ENCODE measurements at places on chromosomes 5 and 9.

DNA sequence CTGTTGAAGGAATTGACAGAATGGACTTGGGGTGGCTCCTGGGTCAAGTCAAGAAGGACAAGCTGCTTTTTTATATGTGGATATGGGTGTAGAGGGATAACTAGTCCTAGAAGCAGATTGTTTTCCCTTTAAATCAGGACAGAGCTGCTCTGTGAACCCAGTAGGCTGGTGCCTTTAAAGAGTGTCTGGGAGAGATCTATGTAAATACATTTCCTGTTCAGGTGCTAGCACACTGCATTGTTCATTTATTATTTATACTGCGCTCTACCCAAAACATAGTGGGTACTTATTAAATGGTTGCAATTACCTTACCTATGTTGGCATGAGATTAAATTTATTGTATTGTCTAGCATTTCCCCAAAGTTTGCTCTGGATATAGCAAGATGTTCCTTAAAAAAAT, 86.6 kb upstream of the EQTN start:
- no peak for DNase-seq

DNA sequence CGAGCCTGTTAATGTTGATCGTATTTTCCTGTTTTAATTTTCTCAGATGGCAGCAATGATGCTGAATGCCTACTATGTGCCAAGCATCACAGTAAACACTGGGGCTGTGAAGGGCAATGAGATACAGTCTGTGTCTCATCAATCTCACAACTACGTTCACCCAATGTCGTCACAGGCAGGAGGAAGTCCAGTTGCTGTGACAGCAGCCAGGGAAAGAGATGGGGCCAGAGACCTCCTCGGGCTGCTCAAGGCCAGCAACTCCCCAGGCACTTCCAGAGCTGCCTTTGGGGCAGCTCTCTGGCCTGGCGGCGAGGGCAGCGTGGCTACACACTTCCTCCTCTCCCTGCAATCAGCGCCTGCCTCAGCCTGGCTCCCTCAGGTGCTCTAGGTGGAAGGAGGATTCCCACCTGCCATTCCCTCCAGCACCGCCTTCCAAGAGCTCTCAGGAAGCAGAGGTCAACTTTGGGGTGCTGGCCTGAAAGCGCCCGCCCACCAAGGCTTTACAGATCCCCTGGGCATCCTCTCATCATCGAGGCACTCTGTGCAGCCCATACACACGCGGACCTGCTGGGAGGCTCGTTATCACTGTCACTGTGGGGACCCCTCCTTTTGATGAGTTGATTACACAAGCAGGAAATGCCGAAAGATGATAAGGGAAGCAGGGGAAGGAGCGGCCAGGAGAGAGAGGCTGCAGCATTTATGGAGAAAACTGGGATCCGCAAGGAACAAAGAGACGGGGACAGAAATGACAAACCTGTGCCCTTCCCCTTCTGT, 159.2 kb downstream of the ZDHHC21 start:
- DNase-seq = no peak

- no peak for DNase-seq
Measured at GRCh38 chr5:157602505-157602904, 26.9 kb upstream of the ADAM19 start.

DNA sequence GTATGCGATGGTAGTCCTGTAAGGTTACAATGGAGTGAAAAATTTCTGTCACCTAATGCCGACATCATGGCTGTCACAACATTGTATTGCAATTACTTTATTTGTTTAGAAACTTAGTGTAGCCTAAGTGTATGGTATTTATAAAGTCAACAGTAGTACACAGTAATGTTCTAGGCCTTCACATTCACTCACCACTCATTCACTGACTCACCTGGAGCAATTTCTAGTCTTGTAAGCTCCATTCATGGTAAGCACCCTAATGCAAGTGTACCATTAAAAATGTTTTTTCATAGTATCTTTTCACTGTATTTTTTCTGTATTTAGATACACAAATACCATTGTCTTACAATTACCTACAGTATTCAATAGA, 58.5 kb downstream of the ATP10B start:
- DNase-seq = no peak

DNA sequence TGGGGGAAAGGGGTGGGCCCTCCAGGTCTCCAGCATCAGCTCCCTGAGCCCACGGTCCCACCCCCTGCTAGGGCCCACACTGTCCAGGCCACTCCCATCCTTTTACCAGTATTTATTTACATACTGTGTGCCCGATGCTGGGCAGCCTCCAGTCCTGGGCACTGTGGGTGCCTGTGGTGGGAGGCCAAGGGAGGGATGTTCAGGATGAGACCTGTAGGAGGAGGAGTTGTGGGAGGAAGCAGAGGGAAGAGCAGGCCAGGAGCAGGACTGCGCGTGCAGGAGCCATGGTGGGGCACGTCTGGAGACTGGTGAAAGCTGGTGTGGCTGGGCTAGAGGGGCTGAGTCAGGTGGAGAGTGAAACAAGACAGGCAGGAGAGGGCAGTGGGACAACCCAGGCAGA, 267.4 kb downstream of the HSPA4 start:
- DNase-seq = no peak

DNA sequence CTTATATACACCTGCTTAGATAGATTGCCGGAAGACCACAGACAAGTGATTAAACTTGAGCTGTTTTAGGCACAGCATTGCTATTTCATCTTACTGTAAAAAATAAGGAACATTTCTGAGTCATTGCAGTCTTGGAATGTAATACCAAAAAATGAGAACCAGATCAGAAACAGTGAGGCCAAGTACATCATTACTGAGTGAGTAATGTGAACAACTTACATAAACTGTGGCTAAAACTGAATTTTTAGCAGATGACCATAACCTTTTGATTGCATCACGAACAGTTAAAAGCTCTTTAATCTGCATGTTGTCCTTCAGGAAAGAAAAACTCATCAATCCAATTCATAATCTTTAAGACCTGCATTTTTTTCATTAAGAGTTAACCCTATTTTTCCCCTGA, 157.1 kb upstream of the FGF10 start:
- no peak for DNase-seq

DNA sequence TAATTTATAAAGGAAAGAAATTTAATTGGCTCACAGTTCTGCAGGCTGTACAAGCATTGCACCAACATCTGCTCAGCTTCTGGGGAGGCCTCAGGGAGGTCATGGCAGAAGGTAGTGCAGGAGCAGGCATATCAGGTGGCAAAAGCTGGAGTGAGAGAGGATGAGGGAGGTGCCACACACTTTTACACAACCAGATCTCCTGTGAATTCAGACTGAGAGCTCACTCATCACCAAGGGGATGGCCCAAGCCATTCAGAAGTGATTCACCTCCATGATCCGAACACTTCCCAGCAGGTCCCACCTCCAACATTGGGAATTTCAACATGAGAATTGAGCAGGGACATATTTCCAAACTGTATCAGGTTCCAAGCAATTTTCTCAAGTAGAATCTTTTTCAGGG, 84.7 kb upstream of the BRINP1 start:
- DNase-seq = no peak

DNA sequence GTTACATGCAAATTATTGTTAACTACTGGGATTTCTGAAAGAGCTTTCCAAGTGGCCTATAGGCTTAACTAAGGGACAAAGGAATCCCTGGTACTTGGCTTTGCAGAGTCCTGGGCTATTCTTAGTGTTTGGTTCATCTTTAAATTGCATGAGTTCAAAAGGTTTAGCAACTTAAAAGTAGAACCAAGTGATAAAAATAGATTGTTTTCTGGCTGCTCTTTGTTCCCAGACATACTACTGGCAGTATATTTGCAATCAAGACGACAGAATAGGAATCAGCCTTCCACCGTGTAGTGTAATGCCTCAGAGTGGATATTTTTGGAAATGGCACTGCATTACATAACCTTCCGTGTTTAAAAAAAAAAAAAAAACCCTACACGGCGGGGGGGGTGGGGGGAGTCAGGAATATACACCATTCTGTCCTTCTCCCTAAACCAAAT, 1.0 kb downstream of the NREP start:
- peak; percentile 48 for DNase-seq

DNA sequence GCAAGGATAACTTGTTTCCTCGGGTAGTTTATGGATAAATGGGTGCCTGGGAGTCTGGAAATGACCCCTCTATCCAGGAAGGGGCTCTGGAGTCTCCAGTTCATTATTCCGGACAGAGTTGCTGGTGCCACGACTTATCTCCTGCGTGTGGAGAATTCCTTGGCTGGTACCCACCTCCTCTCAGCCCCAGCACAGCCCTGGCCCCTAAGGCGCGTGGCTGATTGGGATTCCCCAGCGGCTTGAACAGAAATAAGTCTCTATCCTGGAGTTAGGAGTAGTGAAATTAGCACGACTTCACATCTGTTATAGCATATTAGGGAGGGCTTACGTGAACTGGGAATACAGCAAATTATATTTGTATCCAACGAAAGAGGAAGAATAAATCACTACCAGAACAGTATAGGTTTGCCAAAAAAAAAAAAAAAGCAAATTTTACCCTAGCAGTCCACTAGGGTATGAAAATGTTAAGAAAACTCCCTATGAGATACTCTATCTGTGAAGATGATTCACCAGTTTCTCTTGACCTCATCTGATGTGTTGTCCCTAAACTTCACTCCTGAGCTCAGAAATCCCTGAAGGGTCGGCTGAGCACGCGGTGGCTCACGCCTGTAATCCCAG, 172.5 kb upstream of the OTULINL start:
- no peak for DNase-seq

DNA sequence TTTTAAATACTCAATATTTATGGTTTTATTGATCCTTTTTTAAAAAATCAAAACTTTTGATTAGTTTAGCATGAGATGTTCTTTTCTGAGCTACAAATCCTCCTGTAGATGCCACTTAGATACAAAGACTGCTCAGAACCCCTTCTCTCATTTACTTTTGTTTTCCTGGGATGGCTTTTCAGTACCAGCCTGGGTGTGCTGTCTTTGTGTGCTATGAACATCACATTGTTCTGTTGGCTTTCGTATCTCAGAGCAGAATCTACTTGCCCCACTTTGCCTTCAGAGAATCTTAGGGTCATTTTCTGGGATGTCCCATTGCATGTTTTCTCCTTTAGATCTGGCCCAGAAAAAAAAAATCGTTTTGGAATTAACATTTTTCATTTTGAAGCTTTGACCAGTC, 85.9 kb downstream of the RASGRF2 start:
- no peak for DNase-seq

- peak; percentile 76 for DNase-seq
Measured at GRCh38 chr9:2013743-2014475, 1.2 kb upstream of the SMARCA2 start.

- no peak for DNase-seq
Measured at GRCh38 chr5:168802337-168802736, 223.2 kb upstream of the PANK3 start.

GRCh38 chr5:157400741-157401495, 59.1 kb upstream of the NIPAL4 start:
- DNase-seq = no peak

DNA sequence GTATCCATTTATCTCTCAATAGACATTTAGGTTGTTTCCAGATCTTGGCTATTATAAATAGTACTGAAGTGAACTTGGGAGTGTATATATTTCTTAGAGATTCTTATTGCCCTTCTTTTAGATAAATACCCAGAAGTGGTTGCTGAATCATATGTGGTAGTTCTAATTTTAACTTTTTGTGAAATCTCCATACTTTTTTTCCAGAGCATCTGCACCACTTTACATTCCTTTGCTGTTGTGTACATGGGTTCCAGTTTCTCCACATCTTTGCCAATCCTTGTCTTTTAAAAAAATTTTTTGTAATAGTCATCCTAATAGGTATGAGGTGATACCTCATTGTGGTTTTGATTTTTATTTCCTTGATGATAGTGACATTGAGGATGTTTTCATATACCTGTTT, 303.7 kb downstream of the CCDC171 start:
- DNase-seq = no peak

DNA sequence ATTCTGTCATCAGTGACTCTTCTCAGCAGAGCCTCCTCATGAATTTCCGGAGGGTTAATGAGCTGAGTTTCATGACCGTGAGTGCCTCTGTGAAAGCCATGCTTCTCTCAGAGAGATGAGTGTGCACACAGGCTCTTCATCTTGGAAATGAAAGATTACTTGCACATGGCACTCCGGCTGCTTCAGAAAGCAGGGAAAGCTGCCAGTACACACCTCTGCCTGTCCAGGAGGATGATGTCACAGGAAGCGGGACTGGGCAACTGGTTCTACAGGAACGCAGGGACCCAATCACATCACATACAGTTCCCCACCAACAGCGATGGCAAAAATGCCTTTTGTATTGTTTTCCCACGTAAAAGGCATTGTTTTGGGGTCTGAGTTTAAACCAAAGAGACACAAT, 286.0 kb upstream of the DAP start:
- DNase-seq = no peak

DNA sequence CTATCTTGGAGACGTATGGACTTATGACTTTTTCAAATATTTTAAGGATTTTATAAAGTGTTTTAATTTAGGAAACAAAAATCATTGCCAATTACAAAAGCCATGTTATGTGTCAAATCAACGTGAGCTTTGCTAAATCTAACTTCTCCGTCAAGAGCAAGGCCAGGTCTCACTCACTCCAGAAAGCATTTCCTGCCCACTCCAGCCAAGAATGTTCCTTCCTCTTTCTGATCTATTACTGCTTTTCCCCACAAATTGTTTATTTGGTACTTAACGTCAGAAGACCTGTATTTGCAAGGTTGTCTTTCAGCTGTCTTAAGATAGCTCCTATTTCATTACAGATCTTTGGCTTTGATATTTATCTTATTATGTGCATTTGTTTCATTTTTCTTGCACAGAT, 193.5 kb upstream of the HAPLN1 start:
- peak; percentile 26 for DNase-seq

- no peak for DNase-seq
Measured at GRCh38 chr5:179131321-179131835, 71.2 kb downstream of the ZNF354C start.

DNA sequence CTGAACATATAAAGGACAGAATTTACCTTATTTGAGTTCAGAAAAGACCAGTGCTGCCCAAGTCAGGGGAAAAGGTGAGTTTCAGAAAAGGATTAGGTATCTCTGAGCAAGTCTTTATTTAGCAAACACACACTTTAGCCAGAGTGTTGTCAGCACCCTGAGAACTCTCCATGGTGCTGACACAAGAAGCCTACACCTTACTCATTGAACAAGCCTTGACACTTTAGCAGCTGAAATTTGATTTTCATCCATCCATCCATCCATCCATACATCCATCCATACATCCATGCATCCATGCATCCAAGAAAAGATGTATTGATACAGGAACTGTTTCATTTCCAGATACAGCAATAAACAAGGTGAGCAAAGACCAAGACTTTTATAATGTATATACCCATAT, 311.2 kb downstream of the TRIM32 start:
- peak; percentile 3 for DNase-seq

DNA sequence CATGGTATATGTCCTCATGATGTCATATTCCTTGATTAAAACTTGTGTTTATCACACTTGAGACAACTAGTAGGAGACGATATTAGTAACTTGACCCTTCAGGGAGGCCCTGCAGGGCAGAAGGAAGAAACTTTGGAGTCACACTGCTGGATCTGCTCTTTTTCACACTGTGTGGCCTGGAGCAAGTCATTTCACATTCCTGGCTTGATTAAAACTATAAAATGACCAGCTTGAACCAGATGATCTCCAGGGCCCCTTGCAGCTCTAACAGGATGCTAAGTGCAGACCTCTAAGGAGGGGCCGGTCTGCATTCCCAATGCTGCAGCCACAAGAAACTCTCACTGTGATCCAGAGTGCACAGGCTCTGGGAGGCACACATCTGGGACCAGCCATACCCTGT, 146.4 kb upstream of the ZNF366 start:
- no peak for DNase-seq

Data from inflammatory macrophage treated with lipopolysaccharide for 1 hour (primary cell).